Colonic mucosa (tissue), 4 donors: ENCODE measurements at places on chromosomes 3 and 15. TPM values are rescaled to one million over a fixed set of nuclear protein-coding genes. Genes with fewer than 3 reads are reported as not detected.
A peak's percentile ranks its signal among the peaks of the same experiment; 100 is the strongest.

The COMMD2 gene
- 30.7 TPM for total RNA-seq

The ST6GAL1 gene
- 81.8 TPM for total RNA-seq

The ZBTB38 gene
- 95.5 TPM for total RNA-seq

The DCLK3 gene
- total RNA-seq = 0.11 TPM

The LRRC31 gene
- total RNA-seq = 66.0 TPM

The SLC24A5 gene
- not detected for total RNA-seq

The IVD gene
- total RNA-seq = 86.1 TPM

The IL16 gene
- total RNA-seq = 3.4 TPM

- DNase-seq = no peak
Observed at GRCh38 chr3:39917065-39917773, 107.8 kb downstream of the MYRIP start.

DNA sequence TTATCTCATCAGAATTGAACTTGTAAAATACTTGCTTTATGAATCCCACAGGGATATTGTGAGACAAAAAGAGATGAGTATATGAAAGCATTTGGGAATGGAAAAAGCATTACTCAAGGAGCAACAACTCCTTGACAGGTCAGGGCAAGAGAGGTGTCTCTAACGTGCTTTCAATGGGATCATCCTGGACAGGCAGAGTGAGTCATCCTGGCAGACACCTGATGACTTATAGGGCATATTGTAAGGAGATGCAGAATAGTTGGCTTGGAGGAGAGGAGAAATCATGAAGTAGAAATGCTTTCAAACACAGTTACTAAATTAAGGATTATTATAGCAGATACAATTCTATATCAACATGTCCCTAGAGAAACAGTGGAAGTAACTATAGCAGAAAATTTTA, 71.9 kb upstream of the THSD4 start:
- no peak for DNase-seq

DNA sequence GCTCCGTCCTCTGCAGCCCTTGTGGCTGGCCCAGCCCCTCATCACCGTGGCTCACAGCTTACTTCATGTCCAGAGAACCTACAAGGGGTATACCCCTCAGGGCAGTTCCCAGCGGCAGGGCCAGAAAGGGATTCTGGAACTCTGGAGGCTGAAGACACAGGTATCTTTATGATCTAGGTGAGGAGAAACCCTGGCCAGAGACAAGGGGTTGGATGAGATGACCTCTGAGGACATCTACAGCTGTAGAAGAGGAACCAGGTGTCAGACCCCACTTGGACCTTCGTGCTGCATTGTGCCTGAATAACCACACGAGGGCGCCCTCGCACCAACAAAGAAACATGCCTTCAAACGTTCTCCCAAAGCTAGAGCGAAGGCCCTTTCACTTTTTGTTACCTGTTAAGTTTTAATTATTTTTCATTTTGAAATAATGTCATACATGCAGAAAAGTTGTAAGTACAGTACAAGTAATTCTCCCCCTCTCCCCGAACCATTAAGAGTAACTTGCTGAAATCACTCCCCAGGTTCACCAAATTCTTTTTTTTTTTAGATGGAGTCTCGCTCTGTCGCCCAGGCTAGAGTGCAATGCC, 118.7 kb upstream of the SMAD3 start:
- peak; percentile 73 for DNase-seq

GRCh38 chr15:88994286-88994685, 81.1 kb upstream of the MFGE8 start:
- DNase-seq = no peak

DNA sequence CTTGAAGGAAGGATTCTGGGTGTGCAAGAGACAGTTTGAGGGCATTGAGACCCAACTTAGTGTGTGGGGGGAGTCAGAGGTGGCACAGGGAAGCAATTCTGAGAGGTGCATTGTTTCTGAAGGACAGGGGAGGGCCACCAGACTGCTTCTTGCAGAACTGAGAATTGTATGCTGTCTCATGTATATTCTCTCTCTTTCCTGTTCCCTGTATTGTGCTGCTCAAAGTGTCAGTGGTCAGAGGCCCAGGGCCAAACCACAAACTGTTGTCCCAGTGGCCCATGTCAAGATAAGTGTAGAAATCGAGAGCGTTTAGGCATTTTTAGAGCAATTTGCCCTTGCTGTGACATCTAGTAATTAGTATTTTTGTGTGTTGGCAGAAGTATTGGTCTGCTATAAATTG, 567.1 kb downstream of the EDEM1 start:
- DNase-seq = no peak

DNA sequence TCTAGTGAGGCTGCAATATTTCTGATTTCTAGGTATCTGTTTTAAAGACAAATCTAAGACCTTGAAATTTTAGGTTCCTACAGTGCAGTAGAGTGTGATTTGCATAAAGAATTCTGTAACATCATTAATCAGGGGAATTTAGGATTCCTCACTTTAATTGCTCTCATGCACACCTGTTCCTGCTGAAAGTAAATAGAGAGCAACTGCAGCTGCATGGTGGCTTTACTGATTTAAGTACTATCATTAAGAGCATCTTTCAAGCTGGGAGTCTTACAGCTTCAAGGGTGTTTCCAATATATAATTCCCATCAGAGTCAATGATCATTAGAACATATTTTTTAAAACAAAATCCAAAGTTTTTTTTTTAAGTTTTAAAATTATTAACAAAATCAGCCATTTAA, 36.0 kb upstream of the C3orf70 start:
- DNase-seq = no peak

- DNase-seq = no peak
Observed at GRCh38 chr15:79248183-79248582, 34.3 kb upstream of the ANKRD34C start.

GRCh38 chr3:15520185-15520584, 1.3 kb downstream of the COLQ start:
- DNase-seq = no peak

- no peak for DNase-seq
Observed at GRCh38 chr3:186596568-186597287, 16.1 kb upstream of the AHSG start.

DNA sequence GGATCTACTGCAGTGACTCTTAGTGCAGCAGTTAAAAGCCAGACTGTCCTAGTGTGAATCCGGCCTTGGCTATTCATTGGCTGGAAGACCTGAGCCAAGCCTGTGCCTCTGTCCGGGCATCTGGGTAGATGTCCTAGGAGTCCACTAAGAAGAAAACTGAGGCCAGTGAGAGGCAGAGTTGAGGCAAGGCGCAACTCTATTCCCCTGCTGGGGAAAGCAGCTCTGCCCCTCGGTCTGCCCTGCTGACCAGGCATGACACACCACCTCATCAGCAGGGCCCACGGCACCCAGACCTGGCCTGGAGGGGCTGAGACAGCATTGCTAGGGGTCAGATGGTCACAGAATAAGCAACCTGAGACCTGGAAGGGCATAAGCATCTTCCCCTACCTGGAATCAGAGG, 46.7 kb upstream of the ABHD2 start:
- DNase-seq = no peak

DNA sequence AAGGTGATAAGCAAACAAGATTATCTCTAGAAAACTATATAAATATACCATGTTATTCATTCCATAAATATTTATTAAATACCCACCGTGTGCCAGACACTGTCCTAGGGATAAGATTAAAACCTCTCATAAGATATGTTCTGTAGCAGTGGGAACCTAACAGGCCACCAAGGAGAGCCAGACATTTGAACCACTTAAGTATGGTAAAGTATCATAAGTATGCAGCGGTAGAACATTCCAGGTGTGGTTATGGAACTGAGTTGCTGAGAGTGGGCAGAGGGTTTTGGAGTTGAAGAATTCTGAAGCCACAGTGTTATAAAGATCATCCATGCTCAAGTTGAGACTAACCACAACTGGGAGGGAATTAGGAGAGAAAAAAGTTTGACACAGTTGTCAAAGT, 14.7 kb downstream of the FILIP1L start:
- DNase-seq = no peak

DNA sequence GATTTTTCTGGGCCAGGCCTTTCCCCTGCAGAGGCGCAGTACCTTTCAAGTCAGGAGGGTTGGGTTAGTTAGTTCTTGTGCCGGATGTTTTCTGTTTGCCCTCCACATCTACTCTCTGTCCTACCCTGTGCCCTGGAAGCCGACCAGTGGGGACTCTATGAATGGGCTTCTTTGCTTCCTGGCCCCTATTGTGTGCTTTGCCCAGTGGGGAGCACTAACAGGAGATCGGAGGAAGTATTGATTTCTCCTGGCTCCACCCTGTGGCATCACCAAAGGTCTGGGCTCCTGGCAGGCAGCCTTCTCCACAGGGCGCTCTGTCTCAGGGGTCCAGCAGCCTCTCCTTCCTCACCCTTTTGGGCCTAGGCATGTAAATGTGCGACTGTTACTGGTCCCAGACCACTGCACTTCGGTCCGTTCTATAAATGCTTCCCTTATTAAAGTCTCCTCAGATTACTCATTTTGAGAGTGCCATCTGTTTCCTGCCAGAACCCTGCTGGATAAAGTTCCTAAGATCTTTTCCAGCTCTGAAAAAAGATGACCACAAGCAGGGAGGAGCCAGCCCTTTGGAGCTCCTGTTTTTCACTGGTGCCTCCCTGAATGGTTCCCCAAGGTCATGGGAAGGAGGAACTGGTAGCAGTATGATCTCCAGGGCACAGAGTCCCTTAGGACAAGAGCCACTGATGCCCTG, 44.5 kb downstream of the CTDSPL start:
- DNase-seq = no peak

- no peak for DNase-seq
Observed at GRCh38 chr3:104907507-104907906, 459.2 kb upstream of the ALCAM start.

GRCh38 chr3:33083958-33084357, 13.0 kb downstream of the GLB1 start:
- DNase-seq = no peak

GRCh38 chr3:180116203-180116602, 79.5 kb upstream of the PEX5L start:
- no peak for DNase-seq

GRCh38 chr3:189982321-189982945, 138.3 kb downstream of the P3H2 start:
- no peak for DNase-seq

DNA sequence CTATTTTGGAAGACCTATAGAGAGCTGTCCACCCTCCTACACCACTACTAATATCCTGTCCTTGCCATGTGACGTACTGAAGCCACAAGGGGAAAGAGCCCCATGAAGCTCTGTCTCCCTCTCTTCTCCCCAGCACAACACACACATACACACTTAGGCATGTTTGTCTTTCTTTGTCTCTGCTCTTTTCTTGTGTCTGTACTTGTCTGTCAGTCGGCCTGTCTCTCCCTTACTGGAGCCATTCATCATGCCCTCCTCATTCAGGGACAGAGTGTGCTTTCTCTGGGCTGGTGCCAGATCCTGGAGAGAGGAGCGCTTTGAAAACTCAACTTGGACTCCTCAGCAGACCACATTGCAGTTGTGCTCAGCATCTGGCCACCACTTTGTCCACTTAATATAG, 47.6 kb downstream of the PSMD6 start:
- DNase-seq = no peak

DNA sequence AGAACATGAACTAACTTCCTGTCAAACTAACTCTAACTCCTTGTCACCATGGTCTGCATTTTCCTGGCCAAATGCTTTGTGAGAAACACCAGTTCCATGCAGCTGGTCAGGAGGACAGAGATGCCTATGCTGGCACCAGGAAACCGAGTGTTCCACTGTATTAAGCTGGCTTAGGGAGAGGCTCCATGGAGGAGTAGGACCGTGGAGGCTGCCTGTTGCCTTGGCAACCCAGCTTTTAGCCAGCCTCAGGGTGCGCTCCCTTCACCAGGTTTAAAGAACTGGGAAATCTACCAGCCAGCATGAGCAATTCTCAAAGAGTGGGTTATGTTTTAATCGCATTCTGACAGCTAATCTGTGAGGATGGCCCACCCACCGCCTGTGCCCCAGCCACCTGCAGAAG, 394.1 kb downstream of the OCA2 start:
- DNase-seq = no peak

- no peak for DNase-seq
Observed at GRCh38 chr3:13574083-13574797, 25.3 kb downstream of the FBLN2 start.

DNA sequence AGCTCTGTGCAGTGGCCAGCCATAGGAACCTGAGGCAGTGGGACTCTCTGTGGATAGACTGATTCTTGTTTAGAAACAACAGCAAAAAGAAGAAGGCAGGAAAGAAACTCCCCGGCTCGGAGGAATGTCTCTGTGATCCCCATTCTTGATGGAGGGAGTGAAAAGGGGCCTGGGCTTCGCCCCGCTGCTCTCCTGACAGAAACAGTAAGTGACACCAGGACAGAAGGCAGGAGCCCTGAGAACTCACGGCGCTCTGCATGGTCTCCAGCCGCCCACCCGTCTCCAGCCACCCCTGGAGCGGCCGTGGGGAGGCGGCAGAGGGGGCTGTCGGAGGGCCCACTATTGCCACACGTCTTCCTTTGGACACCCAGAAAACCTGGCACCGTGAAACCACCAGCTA, 35.7 kb upstream of the PARL start:
- DNase-seq = no peak

- no peak for DNase-seq
Observed at GRCh38 chr3:170517242-170517945, 68.5 kb downstream of the SLC7A14 start.

- DNase-seq = no peak
Observed at GRCh38 chr3:59992578-59992977, 942.8 kb upstream of the CFAP20DC start.

DNA sequence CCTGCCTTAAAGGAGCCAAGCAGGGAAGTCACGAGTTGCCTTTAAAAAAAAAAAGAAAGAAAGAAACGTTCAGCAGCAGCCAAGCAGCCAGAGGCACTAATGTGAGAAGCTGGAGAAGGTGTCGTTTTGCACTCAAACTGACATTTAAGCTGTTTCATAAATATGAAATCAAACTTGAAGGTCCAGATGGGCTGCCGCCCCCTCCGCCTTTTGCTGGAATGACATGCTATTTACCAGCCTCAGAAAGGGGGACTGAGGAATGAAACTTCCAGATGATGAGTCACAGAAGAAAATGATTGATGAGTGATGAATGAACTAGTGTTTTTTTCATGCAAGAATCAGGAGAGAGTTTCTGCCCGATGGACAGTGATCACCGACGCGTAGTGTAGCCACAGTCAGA, 396.8 kb downstream of the IGSF11 start:
- no peak for DNase-seq

GRCh38 chr15:41695750-41696436, 35.7 kb downstream of the MGA start:
- no peak for DNase-seq

- DNase-seq = no peak
Observed at GRCh38 chr15:93852761-93853160, 378.6 kb upstream of the MCTP2 start.

GRCh38 chr3:10976770-10977169, 15.8 kb upstream of the SLC6A1 start:
- no peak for DNase-seq

DNA sequence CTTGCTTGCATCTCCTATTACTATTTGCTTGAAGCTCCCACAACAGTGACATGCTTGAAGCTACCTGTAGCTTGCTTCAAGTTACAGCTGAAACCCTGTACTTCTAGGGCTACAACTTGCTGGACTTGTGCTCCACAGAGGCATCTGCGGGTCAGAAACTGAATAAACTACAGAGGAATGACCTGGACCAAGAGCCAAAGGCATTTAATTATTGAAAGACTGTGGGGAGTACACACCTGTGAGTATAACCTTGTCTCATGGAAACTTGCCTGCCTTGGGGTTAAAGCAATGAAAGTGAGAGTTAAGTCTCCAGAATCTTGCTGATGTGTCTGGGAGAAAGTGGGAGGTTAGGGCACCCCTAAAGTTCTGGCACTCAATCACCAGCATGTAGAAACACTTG, 69.8 kb downstream of the UMPS start:
- DNase-seq = no peak

GRCh38 chr3:25469558-25469957, 41.5 kb downstream of the RARB start:
- no peak for DNase-seq
